ENCODE measurements at places on chromosomes 16 and 17. TPM values are rescaled to one million over a fixed set of nuclear protein-coding genes. Genes with fewer than 3 reads are reported as not detected.

DNA sequence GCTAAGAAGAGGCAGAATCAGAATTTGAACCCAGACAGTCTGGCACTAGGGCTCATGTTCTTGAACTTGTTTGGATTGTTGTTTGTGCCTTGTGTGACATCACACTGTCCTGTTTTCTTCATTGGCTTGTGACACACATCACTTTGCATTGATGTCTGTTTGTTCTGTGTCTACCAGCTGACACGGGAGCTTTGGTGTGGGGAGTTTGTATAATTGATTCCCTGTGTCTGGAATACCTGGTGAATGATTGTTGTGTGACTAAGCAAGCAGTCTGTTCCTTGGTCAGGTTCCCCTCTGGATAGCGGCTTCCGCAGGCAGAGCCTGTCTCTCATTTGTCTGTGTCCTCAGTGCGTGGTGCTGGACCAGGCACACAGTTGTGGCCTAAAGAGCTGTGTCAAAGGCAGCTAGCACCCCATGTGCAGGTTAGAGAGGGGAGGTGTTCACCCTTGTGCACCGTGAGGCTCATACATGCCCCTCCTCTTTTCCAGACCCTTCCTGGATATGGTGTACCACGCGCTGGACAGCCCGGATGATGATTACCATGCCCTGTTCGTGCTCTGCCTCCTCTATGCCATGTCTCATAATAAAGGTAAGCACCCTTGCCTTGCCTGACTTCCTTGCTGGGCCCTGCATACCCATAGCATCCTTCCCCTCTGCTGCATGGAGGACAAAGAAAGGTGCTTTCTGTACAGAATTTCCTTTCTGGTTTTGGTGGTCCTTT, 80.1 kb downstream of the CLEC16A start:
- DNase-seq: no peak

GRCh38 chr17:81396722-81397313, 1.6 kb downstream of the BAHCC1 start:
- DNase-seq: no peak

GRCh38 chr16:9885467-9885866, 296.8 kb downstream of the GRIN2A start:
- no peak for DNase-seq

The EVPL gene
- polyA plus RNA-seq: 11.9 TPM

DNA sequence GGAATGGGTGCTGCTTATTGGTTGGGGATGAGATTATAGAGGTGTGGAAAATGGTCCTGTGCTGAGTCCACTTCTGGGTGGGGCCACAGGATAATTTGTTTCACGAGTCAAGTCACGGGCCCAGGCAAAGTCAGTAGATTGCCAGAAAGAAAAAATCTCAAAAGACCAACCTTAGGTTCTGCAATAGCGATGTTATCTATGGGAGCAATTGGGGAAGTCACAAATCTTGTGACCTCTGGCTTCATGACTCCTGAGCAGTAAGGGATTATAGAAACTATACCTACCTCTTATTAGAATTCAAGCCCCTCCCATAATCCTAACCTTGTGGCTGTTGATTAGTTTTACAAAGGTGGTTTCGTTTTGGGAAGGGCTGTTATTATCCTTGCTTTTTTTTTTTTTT, 31.4 kb downstream of the WWP2 start:
- DNase-seq: no peak

- no peak for DNase-seq
Observed at GRCh38 chr17:74924250-74924948, at the start of gene OTOP2. Gene OTOP2 (plus strand): TSS chr17:74924273. CDS start chr17:74924633, 360 bp downstream.

GRCh38 chr16:27436921-27437650, 35.1 kb downstream of the IL21R start:
- no peak for DNase-seq

The TBC1D3H gene
- not detected for polyA plus RNA-seq

The CCL1 gene
- polyA plus RNA-seq: not detected

The GDPD3 gene
- 0.68 TPM for polyA plus RNA-seq

The HS3ST6 gene
- not detected for polyA plus RNA-seq

The AARS1 gene
- 83.7 TPM for polyA plus RNA-seq

DNA sequence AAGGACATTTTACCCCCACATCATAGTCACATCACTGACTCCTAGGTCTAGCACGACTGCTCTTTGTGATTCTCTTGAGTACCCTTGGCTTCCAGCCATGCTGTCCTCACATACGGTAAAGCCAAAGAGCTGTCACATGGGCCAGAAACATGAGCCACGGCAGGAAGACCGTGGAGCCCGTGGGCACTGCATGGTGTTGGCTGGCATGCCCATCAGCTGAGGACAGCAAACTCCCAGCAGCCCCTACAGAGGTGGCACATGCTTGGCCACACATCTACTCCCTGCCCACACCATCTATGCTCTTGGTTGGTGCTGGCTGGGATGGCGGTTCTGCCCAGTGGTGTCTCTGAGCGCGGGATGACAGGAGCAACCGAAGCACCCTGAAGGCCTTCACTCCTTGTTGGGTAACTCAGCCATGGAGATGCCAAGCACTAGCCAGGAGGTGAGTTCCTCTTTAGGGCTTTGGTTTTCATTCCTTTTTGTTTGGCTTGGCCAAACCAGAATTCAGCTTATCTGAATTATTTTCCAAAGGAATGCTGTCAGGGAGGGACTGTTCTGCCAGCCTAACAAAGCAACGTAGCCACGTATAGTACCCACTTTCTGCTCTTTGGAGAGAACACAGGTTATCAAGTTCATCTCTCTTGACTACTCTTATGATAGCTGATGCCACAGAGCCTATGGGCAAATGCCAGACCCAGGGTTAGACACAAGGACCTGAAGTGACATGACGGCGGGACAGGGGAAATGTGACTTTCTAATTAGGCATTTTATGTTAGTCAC, 10.0 kb downstream of the TNFAIP1 start:
- DNase-seq: no peak

- no peak for DNase-seq
Observed at GRCh38 chr17:61904094-61904710, 23.6 kb downstream of the INTS2 start.

DNA sequence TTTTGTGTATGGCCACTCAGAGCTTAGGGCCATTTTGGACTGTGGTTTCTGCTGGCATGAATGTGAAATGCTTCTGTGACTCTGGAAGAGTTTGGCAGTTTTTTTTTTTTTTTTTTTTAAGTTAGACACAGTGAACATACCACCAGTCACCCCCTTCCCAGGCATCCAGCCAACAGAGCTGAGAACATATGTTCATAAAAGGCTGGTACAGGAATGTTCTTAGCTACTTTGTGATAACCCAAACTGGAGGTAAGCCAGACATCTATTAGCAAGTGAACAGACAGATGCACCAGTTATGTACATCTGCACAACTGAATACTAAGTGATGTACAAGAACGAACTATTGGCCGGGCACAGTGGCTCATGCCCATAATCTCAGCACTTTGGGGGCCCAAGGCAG, 92.7 kb downstream of the ABCC1 start:
- no peak for DNase-seq

- no peak for DNase-seq
Observed at GRCh38 chr17:34827008-34827407, 134.3 kb downstream of the CCT6B start.

The TMEM100 gene
- polyA plus RNA-seq: 0.21 TPM

DNA sequence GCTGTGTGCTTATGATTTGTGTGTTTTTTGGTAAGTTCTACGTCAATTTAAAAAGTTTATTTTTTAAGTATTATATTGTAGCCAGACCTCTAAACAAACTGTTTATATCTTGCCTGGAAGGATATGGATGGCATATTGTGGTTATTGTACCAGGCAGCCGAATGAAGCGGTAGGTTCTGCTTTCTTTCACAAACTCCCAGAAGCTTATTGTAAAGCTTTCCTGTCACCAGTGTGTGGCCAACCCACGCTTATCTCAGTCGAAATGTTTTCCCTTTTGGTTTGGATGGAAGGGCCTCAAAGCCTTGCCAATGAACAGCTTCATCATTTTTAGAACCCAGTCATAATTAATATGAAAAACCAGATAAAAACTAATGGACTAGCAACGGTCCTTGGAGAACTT, 53.1 kb downstream of the CYB5B start:
- no peak for DNase-seq

- DNase-seq: no peak
Observed at GRCh38 chr17:48016112-48016511, 21.5 kb downstream of the COPZ2 start.

DNA sequence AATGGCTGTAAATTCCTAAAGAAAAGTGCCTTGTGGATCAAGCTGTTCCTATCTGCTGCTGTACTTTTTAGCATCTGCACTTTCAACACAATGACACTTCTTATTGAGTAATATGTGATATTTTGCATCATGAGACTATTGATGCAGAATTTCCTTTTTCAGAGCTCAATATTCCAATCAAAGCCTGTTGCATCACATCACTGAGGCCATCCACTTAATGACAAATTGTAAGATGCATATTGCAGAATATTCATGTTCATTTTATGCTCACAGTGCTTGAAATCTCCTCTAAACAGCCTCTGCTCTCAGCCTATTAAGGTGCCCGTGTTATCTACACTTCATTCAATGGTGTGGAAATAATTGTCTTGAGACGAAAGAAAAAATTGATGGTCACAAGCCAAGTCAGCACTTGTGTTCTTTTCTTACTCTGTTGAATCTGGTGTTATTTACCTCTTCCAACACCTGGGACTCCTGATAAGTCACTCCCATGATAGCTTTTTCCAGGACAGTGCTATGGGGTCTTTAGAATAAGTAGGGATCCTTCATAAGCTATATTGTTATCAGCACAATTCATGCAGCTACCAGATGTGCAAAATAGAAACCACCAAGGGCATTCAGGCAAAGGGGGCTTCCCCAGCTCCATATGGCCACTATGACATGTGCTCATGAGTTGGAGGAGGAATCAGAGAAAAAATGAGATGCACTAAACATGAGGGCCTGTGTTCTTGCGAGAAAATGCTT, 9.3 kb upstream of the SKAP1 start:
- DNase-seq: no peak

DNA sequence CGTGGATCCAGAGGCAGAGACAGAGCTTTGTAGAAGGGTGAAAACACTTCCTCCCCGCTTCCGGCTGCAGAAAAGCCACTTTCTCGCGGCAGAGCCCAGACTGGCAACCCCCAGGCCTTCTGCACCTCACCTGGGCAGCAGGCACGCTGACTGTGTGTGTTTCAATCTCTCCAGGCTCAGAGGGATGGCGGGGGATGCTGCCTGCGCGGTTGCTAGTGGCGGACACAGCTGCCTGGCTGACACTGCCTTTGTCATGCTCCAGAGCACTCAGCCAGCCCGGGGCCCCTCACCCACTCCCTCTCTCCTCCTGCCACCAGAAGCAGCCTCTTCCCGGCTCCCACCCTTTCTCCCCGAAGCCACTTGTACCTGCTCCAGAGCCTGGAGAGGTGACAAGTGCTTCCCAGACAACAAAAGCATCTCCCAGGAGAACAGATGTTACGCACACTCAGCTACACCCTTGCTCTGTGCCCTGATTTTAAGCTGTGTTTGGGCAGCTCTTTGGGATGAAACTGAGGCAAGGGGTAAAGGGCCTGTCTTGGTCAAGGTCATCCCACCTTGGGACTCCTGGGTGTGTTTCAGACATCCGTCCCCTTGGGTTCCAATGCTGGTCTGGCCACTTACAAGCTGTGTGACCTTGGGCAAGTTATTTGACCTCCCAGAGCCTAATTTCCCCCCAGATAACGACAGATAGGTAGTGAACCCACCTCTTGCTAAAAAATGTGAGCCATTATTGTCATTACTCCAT, 9.2 kb upstream of the GLIS2 start:
- DNase-seq: no peak

DNA sequence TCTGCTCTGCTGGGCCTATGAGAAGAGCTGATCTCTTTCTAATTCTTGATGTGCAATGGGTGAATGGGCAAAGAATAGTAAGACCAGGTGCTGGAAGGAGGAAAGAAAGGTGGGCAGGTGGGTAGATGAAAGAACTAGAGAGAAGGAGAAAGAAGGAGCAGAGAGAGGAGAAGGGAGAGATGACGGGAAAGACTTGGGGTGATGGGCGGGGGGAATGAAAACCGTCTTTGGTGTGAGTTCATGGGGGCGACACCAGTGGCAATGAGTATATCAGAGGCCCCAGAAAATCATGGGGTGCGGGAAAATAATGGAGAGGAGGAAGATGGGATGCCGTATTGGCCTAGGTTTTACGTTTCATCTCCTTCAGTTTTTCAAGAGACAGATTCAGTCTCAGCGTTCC, 128.8 kb upstream of the PLCG2 start:
- no peak for DNase-seq

The KRTAP2-2 gene
- polyA plus RNA-seq: not detected

DNA sequence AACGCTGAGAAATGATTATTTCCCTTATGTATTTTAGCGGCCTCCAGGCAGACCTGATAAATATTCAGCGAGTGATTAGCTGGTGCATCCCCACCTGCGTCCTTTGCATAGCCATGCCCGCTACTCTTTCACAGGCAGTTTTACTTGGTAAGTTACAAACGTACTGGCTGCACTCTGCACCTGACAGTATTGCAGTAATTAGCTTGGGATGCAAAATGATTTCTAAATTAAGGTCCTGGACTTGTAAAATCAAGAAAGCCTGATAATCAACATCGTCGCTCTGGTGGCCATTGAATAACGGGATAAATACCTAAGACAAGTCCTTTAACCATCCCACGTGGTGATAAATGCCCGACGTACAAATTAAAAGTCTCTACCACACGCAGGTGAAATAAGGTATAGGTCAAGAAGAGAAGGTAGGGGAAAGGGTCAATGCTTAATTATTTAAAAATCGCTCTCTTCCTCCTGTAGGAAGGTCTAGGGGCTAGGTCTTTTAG, 998 bp upstream of the PRKCA start:
- no peak for DNase-seq

GRCh38 chr17:5365831-5366230, 53.6 kb downstream of the NUP88 start:
- DNase-seq: peak; percentile 49

DNA sequence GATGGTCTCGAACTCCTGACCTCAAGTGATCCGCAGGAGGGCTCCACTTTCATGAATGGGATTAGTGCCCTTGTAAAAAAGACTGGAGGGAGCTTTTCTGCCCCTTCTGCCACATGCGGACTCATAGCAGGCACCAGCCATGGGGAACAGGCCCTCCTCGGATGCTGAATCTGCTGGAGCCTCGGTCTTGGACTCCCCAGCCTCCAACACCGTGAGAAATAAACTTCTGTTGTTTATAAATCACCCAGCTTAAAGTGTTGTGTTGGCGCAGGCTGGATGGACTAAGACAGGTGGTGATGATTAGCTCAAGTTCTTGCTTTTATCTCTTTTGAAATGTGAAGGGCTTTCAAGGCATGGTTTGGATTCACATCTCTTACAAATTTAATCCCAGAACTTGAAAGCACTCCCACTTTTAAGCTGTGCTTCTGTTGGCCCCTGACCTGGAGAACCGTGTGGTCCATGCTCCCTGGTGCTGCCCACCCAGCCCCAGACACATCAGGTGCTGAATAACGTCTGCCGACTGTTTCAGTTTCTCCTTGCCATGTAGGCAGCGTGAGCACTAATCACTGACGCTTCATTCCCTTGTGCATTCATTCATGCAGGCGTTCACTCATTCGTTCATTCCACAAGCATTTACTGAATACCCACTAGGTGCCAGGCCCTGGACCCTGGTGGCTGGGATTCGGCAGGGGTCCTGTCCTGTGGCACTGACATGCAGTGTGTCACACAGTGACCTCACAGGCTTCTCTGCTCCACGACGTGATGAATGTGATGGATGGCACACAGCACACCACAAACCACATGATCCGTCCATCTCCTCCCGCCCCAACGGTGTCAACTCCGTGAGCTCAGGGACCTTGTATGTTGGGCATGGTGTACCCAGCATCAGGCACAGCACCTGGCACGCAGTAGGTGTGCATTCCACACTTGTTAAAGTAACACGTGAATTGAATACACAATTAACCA, 8.9 kb downstream of the CIBAR2 start:
- DNase-seq: no peak

GRCh38 chr16:66277311-66278070, 89.0 kb upstream of the CDH5 start:
- DNase-seq: no peak

GRCh38 chr17:5526821-5527598, 40.6 kb downstream of the MIS12 start:
- peak; percentile 30 for DNase-seq

All from keratinocyte (primary cell).